Jurkat, Clone E6-1 (cell line): ENCODE measurements at places on chromosomes 4 and X.
A peak's percentile ranks its signal among the peaks of the same experiment; 100 is the strongest.

DNA sequence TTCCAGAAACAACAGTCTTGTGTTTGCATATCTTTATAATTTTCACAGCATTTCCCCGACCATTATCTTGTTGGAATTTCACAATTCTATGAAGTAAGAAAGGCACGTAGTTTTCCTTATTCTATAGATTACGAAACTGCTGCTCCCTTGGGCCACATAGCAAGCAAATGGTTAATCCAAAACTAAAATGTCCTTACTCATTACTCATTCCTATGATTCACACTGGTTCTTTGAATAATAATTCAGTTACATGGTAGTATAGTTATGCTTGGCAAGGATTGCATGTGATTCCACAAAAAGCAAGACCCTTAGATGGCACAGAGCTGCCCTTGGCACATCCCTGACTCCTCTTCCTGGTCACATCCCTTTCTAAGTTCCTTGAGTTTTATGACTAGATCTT, 51.2 kb downstream of the OR13H1 start:
- no peak for DNase-seq

DNA sequence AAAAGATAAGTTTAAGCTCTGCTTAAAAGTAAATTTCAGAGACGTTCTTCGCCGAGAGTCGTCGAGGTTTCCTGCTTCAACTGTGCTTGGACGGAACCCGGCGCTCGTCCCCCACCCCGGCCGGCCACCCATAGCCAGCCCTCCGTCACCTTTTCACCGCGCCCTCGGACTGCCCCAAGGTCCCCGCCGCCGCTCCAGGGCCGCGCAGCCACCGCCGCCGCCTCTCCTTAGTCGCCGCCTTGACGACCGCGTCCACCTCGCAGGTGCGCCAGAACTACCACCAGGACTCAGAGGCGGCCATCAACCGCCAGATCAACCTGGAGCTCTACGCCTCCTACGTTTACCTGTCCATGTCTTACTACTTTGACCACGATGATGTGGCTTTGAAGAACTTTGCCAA, 70.8 kb downstream of the FMR1NB start:
- no peak for DNase-seq

- DNase-seq: no peak
Observed at GRCh38 chr4:125111323-125111722, 203.4 kb upstream of the FAT4 start.

DNA sequence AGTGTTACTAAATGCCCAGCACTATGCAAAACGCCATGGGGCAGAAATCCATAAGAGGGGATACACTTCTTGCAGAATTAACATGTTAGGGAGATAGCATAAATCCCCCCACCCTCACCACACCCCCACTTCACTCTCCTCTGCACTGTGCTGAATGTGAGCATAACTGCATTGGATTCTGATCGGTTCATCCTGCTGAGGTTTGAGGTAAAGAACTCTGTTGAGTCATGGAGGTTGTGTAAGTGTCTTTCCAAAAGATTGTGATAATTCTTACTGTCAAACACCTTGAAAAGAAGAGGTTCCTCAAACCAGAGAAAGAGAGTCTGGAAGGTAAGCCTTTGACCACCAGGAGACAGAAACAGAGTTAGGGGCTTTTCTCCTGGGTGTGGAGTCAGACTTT, 43.6 kb downstream of the RBM47 start:
- no peak for DNase-seq

- DNase-seq: no peak
Observed at GRCh38 chrX:139246295-139246694, 284.2 kb upstream of the F9 start.

DNA sequence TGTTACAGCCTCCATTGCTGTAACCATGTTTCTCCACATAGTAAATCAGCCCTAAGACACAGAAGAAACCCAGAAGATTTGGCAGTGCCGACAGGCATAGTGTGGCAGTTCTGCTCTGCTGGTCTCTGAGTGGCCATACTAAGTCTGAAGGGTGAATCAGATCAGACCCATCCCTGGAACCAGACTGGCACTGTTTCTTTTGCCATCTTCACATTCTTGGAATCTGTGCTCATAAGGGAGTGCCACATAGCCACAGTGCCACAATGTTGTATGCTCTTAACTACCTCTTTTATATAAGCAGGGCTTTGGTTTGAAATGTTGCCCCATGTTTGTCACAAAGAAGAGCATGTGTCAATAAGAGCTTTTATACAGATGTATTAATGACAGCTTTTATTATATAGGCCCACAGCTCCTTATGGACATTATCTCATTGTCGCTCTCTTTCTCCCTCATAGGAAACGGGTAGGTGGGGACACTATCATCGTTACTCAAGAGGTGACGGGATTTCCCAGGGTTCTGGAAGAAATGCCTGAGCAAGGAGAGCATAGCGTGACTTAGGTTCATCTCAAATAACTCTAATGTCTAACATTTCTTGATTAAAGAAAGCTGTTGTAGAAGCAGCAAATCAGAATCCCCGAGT, 128.2 kb downstream of the CBR4 start:
- DNase-seq: no peak

DNA sequence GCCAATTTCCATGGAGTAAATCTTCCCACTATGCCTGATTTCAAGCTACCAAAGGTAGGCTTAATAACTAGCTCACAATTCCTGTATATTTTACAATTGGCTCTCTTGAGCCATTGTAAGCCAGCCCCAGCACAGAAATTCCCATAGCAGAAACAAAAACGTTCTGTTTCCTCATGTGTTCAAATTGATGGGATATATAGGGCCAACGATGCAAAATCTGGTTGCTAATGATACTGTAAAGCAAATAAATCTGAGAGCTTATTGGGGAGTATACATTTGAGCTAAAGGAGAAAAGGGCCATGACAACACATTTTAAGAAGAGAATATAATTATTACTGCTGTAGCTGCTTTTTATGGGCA, 267.1 kb upstream of the FTHL17 start:
- DNase-seq: no peak

DNA sequence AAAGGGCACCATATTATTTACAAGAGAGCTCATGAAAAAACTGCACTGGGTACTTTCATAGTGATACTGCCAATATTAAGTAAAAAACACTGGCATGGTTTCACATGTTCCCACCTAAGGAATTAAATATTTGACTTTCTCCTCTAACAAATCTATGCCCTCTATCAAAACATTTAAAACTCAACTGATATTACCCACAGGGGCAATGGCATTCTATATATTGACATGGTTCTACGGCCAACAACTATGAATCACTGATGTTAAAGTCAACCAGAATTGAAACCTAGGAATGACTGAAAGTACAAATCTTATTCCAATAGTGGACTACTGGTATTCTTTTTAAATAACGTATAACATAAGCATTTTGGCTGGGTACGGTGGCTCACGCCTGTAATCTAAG, 28.2 kb downstream of the PHKA2 start:
- no peak for DNase-seq

GRCh38 chr4:163107754-163108153, 58.9 kb downstream of the NAF1 start:
- DNase-seq: peak; percentile 11

GRCh38 chrX:134990801-134991481, at the start of gene SMIM10:
TSS of gene SMIM10 (plus strand) at chrX:134990991. CDS start at chrX:134991096, 105 bp downstream.
- no peak for DNase-seq

GRCh38 chr4:25320773-25321172, 8.2 kb downstream of the ZCCHC4 start:
- DNase-seq: no peak

GRCh38 chr4:163673848-163674697, 179.6 kb downstream of the TMA16 start:
- no peak for DNase-seq

DNA sequence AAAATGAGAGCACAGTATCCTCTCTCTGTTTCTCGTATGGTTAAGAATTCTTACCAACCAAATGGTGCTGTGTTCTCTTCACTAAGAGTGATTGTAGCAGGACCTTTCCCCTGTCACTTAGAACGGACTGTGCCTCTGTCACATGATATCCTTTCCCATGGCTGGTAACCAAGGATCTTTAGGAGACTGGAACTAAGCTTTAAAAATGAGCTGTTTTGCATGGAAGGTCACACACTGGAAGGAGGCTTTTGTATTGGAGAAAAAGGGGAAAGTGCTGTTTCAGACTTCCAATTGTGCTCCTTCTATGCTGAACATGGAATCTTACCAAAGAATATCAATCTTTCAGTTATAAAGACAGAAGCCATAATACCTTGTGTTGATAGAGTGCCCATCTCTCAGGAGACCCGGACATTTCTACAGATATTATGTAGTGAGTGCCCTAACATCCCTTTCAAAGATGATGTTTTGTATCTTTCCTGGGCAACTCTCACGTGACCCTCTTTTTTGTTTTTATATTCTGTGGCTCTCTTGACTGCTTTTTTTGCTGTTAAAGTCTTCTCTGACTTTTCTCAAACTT, 148.6 kb downstream of the SLC4A4 start:
- DNase-seq: no peak
